Stimulated activated CD8-positive, alpha-beta memory T cell treated with anti-CD3 and anti-CD28 coated beads, Interleukin-15, amount 100 ng/mL, for 4 hours (primary cell): ENCODE measurements at places on chromosomes 6 and 20.

GRCh38 chr6:76644231-76644630 is 571.8 kb upstream of the IMPG1 start:
- no peak for DNase-seq

DNA sequence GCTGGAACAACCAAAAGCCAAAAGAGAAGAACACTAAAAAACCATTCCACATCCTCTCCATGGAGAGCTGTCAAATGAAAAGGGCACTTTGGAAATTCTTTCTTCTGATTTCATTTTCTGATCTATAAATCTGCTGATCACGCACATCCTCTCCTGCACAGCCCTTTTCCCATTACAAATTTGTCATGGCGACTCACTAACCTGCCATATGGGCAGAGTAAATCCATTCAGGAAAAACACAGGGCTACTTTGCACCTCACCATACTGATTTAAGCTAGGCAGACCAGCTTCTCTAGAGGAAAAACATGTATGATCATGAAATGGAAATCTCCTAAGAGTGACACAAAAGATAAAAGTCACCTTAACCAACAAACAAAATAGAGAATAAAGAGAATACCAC is 26.0 kb downstream of the TOMM6 start:
- no peak for DNase-seq

- DNase-seq = no peak
Measured at GRCh38 chr6:121310495-121310894, 23.8 kb downstream of the TBC1D32 start.

DNA sequence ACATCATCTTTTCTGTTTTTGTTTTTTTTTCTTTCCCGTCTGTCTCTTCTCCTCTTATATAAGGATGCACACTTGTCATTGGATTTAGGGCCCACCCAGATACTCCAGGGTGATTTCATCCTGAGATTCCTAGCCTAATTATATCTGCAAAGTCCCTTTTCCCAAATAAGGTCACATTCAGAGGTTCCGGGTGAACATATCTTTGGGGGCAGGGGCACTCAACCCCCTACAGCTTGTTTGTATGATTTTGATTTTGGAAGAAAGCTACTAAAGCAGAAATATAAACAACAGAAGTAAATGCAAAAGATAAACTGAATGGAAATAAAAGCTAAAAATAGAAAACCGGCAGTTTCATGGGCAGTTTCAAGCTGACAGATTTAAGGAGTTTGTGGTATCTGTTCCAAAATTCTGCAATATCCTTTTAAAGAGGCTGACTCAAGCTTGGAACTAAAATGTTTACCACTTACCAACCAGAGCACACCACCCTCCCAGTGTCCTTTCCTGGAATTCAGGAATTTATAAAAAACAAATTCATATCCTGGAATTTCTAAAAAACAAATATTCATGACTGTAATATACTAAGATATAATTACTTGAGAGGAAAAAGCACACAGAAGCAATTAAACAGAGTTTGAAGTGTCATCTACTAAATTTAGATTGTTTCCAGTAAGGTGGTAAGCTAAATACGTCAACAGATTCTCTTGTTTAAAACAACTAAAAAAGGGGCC is 100.0 kb upstream of the CARMIL1 start:
- DNase-seq = no peak

- no peak for DNase-seq
Measured at GRCh38 chr6:45472382-45472781, 94.6 kb upstream of the SUPT3H start.

DNA sequence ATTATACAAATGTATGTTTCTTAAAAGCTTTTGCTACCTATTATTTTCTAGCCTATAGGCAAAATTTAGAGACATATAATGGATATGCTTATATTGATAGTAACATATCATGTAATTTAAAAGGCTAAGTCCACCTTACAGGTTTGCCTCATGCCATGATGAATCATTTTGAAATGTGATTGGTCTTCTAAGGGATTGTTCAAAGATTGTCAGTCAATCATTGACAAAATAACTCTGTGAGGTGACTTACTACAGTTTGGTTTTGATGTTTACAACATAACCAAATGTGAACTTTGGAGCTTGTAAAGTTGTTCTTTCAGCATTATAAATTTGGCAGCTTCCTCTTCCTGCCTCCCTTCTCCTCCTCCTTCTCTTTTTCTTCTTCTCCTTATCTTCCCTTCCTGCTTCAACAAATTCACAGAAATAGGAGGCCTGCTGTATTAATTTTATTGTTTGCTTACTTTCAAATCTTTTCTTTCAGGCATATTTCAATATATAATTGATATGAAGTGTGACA is 39.7 kb upstream of the ZFP64 start:
- no peak for DNase-seq

DNA sequence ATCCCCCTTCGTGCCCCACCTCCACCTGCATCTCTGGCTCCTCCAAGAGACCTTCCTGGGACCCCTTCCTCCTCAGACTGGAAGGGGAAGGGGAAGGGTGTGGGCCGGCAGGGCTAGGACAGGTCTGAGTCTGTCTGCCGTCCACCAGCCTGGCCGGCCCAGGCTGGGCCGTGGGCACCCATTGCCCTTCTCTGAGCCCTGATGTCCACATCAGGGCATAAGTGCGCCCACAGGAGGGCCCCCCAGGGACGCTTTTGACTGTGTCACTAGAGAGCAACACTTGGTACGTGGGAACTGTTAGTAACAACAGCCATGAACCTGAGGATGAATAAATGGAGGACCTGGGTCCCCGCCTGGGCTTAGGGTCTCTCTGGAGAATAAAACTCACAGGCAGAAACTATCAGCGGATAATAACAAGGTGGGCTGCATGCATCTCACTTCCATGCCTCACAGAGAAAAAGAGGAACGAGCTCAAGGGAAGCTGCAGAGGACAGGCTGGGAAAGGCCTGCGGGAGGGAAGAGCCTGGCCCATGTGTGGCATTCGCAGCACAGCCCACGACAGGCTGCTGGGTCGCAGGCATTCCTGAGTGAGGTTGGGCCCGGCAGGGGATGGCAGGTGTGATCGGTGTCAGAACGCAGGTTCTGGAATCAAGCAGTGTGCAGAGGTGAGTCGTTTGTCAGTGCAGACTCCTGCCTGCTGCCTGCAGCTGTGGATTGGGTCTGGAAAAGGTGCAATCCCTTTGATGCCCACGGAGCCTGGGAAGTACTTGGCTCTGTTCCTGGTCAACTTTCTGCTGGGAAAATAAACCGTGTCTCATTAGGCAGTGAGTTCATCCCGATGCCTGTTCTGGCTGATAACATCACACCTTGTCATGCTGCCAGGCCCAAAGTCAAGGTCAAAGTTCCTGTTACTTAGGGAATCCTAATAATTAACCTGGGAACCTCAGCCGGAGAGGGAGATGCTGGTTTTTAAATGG is 60.9 kb downstream of the BCAS4 start:
- DNase-seq = no peak

DNA sequence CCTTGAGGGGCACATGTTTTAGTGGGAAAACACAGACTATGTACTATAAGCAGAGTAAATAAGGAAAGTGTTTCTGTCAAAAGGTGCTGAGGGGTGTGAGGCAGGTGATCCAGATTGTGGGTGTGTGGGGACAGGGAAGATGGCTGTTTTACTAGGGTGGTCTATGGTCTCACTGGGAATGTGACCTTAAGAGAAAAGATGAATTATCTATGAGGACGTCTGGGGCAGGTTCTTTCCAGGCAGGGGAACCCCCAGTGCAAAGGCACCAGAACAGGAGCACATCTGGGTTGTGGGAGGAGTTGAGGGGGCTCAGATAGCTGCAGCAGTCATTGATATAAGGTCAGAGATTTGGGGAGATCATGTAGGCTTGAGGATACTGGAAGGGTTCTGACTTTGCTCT is 18.2 kb upstream of the POLR1H start:
- DNase-seq = no peak
